ENCODE measurements at places on chromosomes 5 and 9.

GRCh38 chr9:113150670-113151611 lies at the start of gene SLC31A2:
TSS of gene SLC31A2 (plus strand) at chr9:113151007. CDS start at chr9:113151075, 68 bp downstream.
- H3K27ac ChIP-seq: no peak within 1 kb of the TSS
- no peaks in the 10 kb centered on the region for H3K4me1 ChIP-seq

DNA sequence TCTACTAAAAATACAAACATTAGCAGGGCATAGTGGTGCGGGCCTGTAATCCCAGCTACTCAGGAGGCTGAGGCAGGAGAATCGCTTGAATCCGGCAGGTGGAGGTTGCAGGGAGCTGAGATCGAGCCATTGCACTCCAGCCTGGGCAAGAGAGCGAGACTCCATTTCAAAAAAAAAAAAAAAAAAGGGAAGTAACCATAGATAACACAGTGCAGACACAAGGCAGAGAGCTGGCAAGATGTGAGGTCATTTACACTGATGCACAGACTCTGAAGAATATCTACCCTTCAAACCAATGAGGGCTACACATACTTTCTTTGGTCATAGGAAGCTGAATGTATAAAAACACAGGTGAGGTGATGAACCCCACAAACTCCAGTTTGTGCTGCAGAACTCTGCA lies 131.9 kb downstream of the DCP2 start:
- no peaks in the 10 kb centered on the region for H3K4me1 ChIP-seq
- no peak overlapping the region for H3K27ac ChIP-seq
- no peaks in the 10 kb centered on the region for H3K27me3 ChIP-seq
- H3K4me3 ChIP-seq: no peak overlapping the region
- no peak for DNase-seq

- no peaks in the 10 kb centered on the region for H3K4me1 ChIP-seq
- no peaks in the 10 kb centered on the region for H3K27me3 ChIP-seq
- no peak overlapping the region for H3K4me3 ChIP-seq
- no peak for DNase-seq
- no peak overlapping the region for H3K27ac ChIP-seq
Observed at GRCh38 chr9:5633243-5633642, 4.3 kb downstream of the RIC1 start.

DNA sequence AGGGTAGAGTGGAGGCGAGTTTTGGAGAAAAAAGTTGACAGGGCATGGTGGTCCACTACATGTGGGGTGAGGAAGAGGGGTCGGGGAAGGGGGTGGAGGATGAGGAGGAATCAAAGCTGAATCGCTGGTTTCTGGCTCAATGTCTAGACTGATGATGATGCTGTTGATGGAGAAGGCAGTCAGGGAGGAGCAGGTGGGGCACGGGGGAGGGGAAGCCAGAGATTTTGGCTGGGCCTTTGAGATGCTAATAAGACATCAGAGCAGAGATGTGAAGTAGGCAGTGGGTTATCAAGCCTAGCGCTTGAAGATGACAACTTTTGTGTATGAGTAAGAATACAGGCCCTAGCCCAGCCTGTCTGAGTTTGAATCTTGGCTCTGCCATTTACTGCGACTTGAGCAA lies 32.4 kb upstream of the TTC23L start:
- H3K27ac ChIP-seq: no peak overlapping the region
- H3K27me3 ChIP-seq: no peaks in the 10 kb centered on the region
- no peak for DNase-seq

GRCh38 chr9:111984086-111984802 lies 87.6 kb downstream of the UGCG start:
- no peak overlapping the region for H3K4me3 ChIP-seq
- no peaks in the 10 kb centered on the region for H3K36me3 ChIP-seq
- H3K4me1 ChIP-seq: no peaks in the 10 kb centered on the region
- DNase-seq: no peak
- H3K27ac ChIP-seq: no peak overlapping the region

DNA sequence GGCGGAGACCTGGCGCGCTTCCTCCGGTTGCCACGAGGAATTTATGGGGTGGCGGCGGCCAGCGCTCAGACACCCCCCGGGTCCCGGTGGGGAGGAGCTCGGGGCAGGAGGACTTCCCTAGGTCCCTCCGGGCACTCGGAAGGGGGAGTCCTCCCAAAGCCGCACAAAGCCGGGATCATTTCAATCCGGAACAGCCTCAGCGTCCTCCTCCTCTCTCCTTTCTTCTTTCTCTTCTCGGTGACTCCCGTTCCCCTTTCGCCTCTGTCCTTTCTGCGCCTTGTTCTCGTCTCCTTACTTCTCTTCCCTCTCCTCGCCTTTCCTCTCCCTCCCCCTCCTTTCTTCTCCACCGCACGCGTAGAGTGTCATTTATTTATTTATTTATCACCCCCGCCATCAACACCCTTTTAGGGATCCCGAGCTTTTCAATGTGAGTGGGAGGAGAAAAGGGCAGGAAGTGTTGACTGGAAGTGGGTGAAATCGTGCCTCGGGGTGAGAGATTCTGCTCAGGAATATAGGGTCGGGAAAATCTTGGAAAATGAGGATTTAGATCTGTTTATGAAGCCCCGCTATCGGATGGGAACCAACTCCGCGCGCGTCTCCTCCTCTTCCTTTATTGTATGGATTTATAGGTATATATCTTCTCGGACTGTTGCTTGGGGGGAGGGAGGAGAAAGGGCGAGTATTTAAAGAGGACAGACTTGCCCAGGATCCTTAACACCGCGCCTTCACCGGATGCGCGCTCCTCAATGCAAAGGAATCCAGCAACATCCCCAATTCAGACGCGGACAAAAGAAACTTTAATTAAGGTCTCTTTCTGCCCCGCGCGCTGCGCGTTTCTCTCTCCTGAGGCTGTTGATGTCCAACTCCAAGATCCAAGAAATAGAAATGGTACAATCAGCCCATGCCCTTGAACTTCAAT lies 2.0 kb upstream of the ZNF462 start:
- peak overlapping the region; percentile 100 for H3K4me3 ChIP-seq
- H3K36me3 ChIP-seq: peaks cover 11% of the 10 kb centered on the region
- peak; percentile 55 for DNase-seq
- no peaks in the 10 kb centered on the region for H3K27me3 ChIP-seq
- peaks cover 7% of the 10 kb centered on the region for H3K4me1 ChIP-seq

DNA sequence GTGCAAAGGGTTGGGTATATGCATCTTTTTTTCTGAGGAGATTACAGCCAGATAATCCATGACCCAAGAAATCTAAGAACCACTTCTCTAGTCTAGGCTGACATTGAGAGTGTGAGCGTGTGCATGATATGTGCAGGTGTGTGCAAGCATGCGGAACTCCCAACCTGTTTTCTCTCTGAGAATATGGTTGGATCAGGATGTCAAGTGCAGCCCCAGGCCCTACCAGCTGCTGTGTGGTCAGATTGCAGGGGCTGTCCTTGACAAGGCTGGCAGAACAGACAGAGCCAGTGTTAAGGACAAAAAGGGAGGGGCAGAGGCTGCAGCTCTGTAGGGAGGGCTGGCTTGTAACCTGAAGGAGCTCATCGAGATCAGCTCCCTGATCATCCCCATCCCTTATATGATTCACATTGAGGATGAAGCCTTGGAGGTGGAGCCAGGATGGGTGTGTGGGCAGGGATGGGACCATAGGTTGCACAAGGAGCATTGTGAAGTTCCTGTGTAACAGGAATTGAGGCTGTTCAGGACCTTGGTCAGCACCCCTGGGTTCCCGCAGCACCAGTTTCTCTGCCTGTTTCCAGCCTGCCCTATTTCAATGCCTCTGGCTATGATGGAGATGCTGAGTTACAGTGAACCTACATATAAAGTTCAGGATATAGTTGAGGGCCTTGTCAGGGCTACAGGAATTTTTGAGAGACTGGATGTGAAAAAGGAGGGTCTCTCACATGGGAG lies 52.6 kb upstream of the ARAP3 start:
- H3K4me1 ChIP-seq: peaks cover 6% of the 10 kb centered on the region
- H3K27me3 ChIP-seq: no peaks in the 10 kb centered on the region
- H3K36me3 ChIP-seq: no peaks in the 10 kb centered on the region
- DNase-seq: peak; percentile 79

DNA sequence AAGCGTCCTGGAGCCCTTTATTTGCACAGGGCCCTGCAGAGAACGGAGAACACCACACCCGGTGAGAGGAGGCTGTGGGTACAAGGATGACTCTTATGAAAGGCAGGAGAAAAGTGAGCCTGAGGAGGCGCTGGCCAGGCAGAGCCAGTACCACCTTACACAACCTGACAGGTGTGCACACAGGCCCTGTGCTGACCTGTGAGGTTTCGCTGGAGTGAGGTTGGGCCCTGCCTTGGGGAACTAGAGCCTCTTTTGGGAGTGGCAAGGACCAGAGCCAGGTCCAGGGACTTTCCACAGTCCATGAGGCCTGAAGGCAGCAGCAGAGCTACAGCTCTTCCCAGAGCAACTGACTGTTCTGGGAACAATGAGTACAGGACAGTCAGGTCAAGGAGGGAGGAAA lies 3.1 kb downstream of the SRD5A1 start:
- no peak for DNase-seq
- H3K27me3 ChIP-seq: no peaks in the 10 kb centered on the region
- no peaks in the 10 kb centered on the region for H3K4me1 ChIP-seq
- H3K36me3 ChIP-seq: peaks cover 7% of the 10 kb centered on the region
- no peak overlapping the region for H3K4me3 ChIP-seq

- H3K27ac ChIP-seq: no peak overlapping the region
- no peaks in the 10 kb centered on the region for H3K27me3 ChIP-seq
- H3K4me3 ChIP-seq: no peak overlapping the region
- H3K4me1 ChIP-seq: peaks cover 3% of the 10 kb centered on the region
Observed at GRCh38 chr9:73640971-73641370, 489.3 kb downstream of the ANXA1 start.

DNA sequence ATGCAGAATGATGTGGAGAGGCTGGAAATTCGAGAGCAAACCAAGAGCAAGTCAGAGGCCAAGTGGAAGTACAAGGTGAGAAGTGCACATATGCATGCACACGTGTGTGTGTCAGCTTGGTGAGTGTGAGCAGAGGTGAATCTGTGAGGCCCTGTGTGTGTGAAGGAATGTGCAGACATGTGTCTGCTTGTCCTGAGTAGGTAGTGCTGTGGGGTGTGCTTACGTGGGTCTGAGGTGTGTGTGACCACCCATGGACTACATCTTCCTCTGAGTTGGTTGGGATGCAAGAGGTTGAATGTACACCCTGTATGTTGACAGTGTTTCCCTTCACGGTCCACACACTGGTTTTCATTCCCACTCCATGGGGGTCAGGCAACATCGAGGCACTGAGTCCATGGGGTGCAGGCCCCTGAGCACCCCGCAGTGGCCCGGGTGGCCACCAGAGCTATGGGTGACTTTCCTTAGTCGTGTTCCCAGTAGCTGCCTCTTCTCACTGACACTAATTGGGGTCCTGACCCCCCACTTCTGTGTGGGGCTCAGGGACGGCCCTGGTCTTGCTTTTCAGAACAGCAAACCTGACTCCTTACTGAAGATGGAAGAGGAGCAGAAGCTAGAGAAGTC lies 86.7 kb downstream of the PHF2 start:
- no peaks in the 10 kb centered on the region for H3K4me1 ChIP-seq
- no peak overlapping the region for H3K4me3 ChIP-seq
- H3K27me3 ChIP-seq: no peaks in the 10 kb centered on the region
- no peak for DNase-seq
- H3K27ac ChIP-seq: no peak overlapping the region

GRCh38 chr9:113788616-113789330 lies 87.3 kb upstream of the ZNF618 start:
- H3K4me1 ChIP-seq: no peaks in the 10 kb centered on the region
- no peak for DNase-seq
- H3K36me3 ChIP-seq: peaks cover 3% of the 10 kb centered on the region
- H3K27ac ChIP-seq: no peak overlapping the region
- no peak overlapping the region for H3K4me3 ChIP-seq

GRCh38 chr5:57772512-57772911 lies 289.9 kb upstream of the ACTBL2 start:
- H3K27me3 ChIP-seq: no peaks in the 10 kb centered on the region
- DNase-seq: no peak
- 0 out of 2 replicates have a peak, but pooled peaks cover 3% of the 10 kb centered on the region for H3K4me1 ChIP-seq
- no peaks in the 10 kb centered on the region for H3K36me3 ChIP-seq
- H3K27ac ChIP-seq: no peak overlapping the region
- H3K4me3 ChIP-seq: no peak overlapping the region

DNA sequence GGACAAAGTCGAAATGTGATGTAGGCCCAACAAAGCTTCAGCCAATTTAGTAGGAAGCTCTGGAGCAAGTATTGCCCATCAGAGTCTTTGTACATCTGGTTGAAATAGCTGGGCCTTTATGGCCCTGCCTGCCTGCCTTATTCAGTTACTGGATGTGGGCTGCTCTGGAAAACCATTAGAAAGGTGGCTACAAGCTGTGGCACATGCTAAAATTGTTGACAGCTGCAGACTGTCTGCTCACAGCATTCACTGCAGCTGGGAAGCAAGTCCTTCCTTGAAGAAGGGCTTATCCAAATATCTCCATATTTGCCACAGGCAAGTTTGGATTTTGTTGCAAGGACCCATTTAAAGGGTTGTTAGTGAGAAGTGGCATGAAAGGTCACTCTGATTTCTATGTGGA lies 24.4 kb downstream of the SMIM15 start:
- DNase-seq: no peak
- no peak overlapping the region for H3K27ac ChIP-seq
- no peaks in the 10 kb centered on the region for H3K27me3 ChIP-seq
- H3K4me1 ChIP-seq: no peaks in the 10 kb centered on the region

- H3K4me3 ChIP-seq: no peak overlapping the region
- H3K27ac ChIP-seq: no peak overlapping the region
- peak; percentile 90 for DNase-seq
- no peaks in the 10 kb centered on the region for H3K36me3 ChIP-seq
- H3K4me1 ChIP-seq: no peaks in the 10 kb centered on the region
Observed at GRCh38 chr5:149381986-149382338, 2.9 kb upstream of the IL17B start.

DNA sequence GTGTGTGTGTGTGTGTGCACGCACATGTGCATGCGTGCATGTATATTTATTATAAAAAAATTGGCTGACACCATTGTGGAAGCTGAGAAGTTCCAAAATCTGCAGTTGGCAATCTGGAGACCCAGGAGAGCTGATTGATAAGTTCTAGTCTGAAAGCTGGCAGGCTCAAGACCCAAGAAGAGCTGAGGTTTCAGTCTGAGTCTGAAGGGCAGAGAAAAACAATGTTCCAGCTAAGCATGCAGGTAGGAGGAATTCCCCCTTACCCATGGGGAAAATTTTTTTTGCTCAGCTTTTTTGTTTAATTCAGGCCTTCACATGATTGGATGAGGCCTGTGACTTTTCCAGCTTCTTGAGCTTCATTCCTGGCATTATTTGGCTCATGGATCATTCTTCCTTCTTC lies 31.2 kb upstream of the ACTBL2 start:
- no peaks in the 10 kb centered on the region for H3K4me1 ChIP-seq
- DNase-seq: no peak
- H3K4me3 ChIP-seq: no peak overlapping the region
- peaks cover 6% of the 10 kb centered on the region for H3K36me3 ChIP-seq
- no peak overlapping the region for H3K27ac ChIP-seq

DNA sequence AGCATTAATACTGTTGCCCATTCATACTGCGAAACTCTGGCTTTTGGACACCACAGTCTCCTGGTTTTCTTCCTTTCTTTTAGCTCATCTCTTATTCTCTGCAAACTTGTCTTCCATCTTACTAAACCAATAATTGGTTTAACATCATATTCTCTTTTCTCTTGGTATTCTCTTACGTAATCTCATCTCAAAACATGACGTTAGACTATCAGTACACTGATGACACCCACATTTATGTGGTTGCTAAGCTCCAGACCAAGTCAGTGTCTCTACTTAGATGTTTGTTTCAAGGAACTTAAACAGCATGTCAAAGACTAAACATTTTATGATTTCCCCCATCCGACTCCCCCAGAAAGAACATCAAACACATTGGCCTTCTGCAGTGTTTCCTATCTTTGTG lies 2.1 kb downstream of the PRRC1 start:
- H3K27me3 ChIP-seq: no peaks in the 10 kb centered on the region
- no peaks in the 10 kb centered on the region for H3K4me1 ChIP-seq
- H3K36me3 ChIP-seq: peaks cover 36% of the 10 kb centered on the region
- H3K4me3 ChIP-seq: peak overlapping the region; percentile 58
- DNase-seq: no peak
- no peak overlapping the region for H3K27ac ChIP-seq

Measured in H9 (cell line).